ENCODE measurements at places on chromosomes 7 and 10. TPM values are rescaled to one million over a fixed set of nuclear protein-coding genes. Genes with fewer than 3 reads are reported as not detected.

Gene C10orf95
- not detected for total RNA-seq

Gene SLC13A4
- total RNA-seq: not detected

Gene CYP17A1
- not detected for total RNA-seq

Gene TCTN3
- 19.8 TPM for total RNA-seq

Gene STEAP1B
- 29.0 TPM for total RNA-seq

Data from endothelial cell of coronary artery (primary cell).